ENCODE measurements at places on chromosomes 6 and 20. TPM values are rescaled to one million over a fixed set of nuclear protein-coding genes. Genes with fewer than 3 reads are reported as not detected.
A peak's percentile ranks its signal among the peaks of the same experiment; 100 is the strongest.

GRCh38 chr6:87122477-87122876 lies 27.6 kb upstream of the CGA start:
- DNase-seq, result no peak

DNA sequence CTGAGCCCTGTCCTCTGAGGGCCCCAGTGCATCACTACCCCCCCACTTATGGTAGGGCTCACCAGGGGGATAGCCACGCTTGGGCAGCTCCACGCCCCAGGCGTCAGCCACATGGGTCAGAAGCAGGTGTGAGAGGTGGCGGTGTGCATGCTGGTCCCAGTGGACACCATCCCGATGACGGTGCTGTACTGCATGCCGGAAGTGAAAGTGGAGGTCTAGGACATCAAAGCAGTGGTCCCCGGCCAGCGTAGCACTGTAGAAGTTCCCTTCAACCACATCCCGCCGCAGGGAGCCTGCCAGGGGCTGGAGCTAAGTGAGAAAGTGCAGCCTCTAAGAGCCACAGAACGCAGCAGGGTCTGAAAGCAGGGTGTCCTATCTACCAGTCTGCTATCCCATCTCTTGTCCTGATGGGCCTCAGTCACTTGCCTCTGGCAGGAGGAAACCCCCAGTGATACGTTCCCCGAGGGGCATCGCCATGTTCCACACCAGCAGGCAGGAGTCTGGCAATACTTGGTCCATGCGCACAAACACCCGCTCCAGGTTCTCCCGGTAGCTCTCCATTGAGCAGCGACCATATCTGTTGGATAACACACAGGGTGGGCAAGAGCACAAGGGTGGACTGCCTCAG lies 2.2 kb downstream of the PCED1A start:
- no peak for DNase-seq

GRCh38 chr6:12729467-12729866 lies 12.9 kb downstream of the PHACTR1 start:
- DNase-seq, result no peak

- no peak for DNase-seq
These were observed at the start of gene CBFA2T2 for GRCh38 chr20:33490023-33490933. TSS of gene CBFA2T2 (plus strand) at chr20:33490096. CDS start at chr20:33490268, 172 bp downstream.

- no peak for DNase-seq
These were observed 3.4 kb upstream of the BHLHE23 start for GRCh38 chr20:63009988-63010769.

DNA sequence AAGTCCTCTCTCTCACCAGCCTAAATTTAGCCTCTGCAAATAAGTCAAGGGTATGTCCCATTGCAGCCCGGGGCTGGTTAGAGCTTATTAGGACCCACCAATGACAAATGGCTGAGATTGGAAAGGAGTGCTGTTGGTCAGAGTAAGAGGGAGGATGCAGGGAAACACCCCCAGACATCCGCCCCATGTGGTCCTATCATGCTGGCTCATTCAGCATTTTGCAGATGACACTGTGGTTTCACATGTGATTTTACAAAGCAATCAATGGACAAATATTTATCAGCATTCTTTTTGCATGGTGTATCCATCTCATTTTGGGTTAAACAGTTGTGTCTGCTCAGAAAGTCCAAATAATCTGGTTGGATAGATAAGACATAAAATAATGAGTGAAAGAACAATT lies 152.2 kb upstream of the EXOC2 start:
- DNase-seq, result no peak

DNA sequence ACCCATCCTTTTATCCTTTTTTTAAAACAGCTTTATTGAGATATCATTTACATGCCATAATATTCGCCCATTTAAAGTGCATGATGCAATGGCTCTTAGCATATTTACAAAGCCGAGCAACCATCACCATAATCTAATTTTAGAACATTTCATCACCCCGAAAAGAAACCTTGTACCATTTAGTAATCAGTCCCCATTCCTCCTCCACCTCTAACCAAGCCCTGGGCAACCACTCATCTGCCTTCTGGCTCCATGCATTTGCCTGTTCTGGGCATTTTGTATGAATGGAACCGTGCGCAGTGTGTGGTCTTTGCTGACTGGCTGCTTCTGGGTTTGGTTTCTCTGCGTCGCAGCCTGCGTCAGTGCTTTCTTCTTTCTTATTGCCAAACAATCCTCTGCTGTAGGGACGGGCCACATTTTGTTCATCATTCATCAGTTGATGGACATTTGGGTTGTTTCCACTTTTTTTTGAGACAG lies 10.2 kb upstream of the EEF1A2 start:
- no peak for DNase-seq

GRCh38 chr6:13294499-13295069 lies 33.8 kb downstream of the TBC1D7 start:
- no peak for DNase-seq

GRCh38 chr20:10800288-10800687 lies 126.5 kb upstream of the JAG1 start:
- no peak for DNase-seq

DNA sequence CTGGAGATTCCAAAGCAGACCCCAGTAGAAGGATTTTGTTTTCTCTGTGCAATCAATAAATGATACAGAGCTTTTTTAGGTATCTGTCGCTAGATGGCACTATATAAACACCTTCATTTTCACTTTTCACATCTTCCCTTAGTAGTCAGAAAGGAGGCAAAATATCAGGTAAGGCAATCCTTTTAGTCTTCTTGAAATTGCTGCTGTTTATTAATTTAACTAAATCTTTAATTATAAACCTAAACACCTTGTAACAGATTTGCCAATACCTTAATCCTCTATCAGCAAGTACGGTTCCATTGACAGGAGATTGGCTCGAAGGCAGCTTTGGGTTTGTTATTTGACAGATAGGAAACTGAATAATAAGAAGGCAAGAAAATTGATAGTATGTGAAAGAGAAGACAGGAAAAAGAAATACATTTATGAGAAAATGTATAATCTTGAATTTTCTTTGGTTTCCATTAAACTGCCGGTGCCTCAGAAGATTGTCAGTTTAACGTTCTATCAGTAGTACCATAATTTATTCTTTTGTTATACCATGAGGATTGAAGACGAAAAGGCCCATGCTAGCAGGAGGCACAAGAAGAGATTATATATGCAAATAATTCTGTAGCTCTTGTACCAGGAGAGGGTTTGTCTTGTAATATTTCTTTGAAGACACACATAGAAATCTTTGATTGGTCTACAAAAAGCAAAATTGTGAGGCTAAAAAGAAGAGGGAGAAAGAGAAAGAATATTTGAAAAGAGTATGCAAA lies 23.5 kb upstream of the IBTK start:
- DNase-seq, result no peak

DNA sequence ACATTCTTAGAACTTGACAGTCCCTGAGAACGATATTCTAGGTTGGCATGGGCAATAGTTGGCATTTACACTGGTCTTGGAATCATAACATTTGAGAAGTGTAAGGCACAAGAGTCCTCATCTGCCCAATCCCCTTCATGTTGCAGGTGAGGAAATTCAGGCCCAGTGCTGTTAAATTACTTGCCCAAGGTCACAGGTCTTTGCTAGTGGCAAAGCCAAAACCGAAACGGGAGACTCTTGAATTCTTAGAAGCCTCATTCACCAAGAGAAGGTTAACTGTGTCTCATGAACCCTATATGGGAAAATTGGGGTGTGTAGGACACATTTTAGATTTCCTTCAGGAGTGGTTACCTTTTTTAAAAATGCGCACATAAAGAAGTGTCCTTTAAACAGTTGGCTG lies 7.2 kb downstream of the E2F3 start:
- DNase-seq, result no peak

DNA sequence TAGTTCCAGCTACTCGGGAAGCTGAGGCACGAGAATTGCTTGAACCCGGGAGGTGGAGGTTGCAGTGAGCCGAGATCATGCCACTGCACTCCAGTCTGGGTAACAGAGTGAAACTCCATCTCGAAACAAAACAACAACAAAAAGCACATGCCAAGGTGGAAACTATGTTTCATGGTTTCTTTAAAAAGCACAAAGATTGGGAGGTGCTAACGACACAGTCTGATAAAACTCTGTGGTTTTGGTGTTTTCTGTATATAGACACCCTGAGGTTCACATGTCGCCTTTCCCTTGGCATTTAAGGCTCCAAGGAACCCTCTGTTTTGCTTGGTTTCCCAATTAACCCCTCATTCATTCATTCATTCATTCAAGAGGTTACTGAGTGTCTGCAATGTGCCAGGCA lies 253.4 kb upstream of the SULF2 start:
- DNase-seq, result no peak

DNA sequence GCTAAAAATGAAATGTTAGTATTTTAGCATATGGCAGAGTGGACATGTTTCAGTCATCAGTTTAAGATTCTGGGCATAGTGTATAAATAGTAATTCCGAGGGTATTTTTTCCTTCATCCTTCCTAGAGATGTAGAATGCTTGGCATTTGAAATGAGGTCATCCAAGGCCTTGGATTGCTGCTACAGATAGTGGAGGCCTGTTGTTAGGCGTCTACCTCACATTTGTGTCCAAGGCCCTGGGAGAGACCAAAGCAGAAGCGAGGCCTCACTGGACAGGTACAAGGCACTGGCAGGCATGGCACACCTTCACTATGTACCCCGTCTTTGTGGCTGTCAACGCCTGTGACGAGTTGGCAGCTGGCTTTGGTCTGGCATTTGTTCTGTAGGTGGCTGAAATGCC lies 58.0 kb downstream of the DTD1 start:
- no peak for DNase-seq

DNA sequence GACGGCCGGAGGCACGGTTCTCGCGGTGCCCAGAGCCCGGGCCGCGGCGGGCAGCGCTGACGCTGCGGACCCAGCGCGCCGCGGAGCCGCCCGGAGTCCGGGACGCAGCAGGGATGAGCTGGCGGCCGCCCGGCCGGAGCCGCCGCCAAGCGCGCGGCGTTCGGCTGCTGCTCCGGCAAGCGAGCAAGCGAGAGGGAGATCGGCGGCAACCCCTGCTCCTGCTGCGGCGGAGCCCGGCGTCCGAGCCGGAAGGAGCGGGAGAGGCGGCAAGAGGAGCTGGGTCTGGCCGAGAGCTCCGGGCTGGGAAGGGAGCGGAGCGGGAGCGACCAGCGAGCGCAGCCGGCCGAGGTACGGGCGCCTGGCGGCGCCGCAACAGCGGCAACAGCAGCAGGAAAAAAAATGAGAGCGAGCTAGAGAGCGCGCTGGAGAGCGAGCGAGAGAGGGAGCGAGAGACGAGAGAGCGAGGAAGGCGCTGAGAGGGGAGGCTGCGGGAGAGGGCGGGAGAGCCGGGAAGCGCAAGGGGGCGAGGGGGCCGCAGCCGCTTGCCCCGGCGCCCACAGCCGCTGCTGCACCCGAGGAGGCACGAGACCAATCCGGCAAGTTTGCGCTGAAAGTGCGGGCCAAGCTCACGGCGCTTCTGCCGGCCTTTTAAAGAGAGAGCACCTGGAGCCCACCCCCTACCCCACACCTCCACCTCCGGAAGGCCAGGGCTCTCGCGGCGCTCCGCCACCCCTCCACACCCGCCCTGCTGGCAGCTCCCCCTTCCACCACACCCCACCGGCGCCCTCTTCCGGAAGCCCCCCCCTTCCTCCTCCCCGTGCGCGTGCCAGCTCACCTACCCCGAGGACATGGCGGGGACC lies 496 bp downstream of the GRM4 start:
- DNase-seq, result peak; percentile 23

DNA sequence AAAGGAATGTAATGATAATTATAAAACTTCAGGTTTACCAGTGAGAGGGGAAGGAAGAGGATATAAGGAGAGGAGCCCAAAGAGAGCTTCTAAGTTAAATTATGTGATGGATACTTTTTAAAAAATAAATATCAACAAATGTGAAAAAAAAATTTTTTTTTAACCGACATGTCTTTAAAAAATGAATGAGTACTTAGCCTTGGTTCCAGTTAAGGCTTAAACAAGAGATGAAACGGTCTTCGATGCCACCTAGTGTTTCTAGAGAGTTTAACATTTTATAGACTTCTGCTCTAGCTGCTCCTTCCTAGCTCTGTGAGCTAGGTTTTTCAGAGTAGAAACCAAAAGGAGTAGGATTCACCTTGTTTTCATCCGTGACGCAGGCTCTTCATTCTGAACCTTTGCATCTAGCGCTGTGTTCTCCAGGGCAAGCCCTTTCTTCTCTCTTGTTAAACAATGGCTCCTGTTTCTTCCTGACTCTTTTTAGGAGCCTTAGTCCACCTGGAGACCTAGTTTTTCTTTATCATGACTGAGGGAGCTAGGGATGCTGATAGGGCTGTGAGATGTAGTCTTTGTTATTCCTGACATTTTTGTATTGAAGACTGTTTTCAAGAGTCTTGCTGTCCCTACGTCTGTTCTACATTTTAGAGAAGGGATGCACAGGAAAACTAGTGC lies 42.4 kb upstream of the GNRH2 start:
- no peak for DNase-seq

- DNase-seq, result no peak
These were observed 969.1 kb upstream of the DEFB115 start for GRCh38 chr20:30288346-30288745.

DNA sequence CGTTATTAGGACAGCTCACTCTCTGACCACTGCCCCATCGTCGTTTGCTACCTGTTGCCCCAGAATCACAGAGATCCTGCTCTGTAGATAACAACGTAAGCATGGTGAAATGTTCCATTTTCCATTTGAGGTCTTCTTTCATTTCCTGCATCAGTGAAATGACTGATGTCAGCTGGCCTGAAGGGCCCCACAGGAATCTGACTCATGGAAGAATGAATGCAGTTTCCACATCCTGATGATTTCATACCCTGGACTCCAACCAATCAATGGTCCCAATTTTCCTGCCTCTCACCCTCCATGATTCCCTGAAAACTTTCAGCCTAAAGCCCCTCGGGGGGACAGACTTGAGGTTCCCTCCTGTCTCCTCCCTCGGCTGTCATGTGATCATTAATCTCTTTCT lies 394.4 kb upstream of the CDH4 start:
- DNase-seq, result no peak

- no peak for DNase-seq
These were observed 364.1 kb upstream of the BTBD3 start for GRCh38 chr20:11553603-11554002.

GRCh38 chr6:33771146-33772081 lies 17.5 kb downstream of the LEMD2 start:
- peak; percentile 65 for DNase-seq

GRCh38 chr6:93036835-93037234 lies 382.5 kb downstream of the EPHA7 start:
- DNase-seq, result no peak

GRCh38 chr20:62104234-62104789 lies 18.0 kb upstream of the LSM14B start:
- no peak for DNase-seq

GRCh38 chr6:151376440-151376839 lies 14.9 kb downstream of the ZBTB2 start:
- DNase-seq, result no peak

DNA sequence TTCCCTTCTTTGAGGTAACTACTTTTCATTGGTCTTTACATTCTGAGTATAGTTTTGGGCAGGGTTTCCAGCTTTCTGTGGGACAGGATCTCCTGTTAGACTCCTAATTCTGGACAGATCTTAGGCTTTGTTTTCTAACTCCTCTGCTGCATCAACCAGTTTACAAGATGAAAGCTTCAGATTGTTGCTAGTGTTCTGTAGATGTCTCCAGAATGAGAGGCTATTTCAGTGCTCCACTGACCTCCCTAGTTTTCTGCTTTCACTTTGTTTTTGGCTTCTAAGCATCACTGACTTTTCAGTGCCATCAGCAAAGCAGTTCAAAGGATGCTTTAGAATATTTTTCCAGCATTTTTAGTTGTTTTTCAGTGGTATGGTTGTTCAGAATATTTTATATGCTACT lies 101.4 kb downstream of the LIN28B start:
- DNase-seq, result no peak

The SMOC2 gene
- 0.14 TPM for total RNA-seq

The GTSF1L gene
- total RNA-seq, result not detected

The HS3ST5 gene
- total RNA-seq, result 0.25 TPM

The MLN gene
- not detected for total RNA-seq

The PLAGL2 gene
- total RNA-seq, result 70.4 TPM

The CAPN11 gene
- total RNA-seq, result not detected

The FRS3 gene
- total RNA-seq, result 7.1 TPM

The RGS17 gene
- total RNA-seq, result 4.7 TPM

The PNPLA1 gene
- total RNA-seq, result not detected
